ENCODE measurements at places on chromosomes 7 and 10.
A peak's percentile ranks its signal among the peaks of the same experiment; 100 is the strongest.

DNA sequence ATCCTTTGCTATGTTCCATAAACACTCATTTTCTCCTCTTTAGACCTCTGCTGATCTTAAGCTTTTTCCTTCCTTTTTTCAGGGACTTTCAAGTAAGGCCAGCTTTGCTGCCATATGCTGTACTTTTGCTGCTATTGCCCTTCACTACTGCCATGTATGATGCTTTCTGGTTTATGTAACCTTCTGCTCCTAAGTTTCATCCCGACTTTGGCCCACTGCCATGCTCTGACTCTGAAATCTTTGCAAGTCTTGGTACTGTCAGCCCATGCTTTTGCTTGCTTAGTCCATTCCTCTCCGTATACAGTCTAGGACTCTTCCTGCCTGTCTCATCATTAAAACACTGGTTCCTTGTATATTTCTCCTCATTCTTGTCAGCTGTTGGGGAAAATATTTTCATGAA is 152.4 kb downstream of the RNF133 start:
- no peak for DNase-seq

DNA sequence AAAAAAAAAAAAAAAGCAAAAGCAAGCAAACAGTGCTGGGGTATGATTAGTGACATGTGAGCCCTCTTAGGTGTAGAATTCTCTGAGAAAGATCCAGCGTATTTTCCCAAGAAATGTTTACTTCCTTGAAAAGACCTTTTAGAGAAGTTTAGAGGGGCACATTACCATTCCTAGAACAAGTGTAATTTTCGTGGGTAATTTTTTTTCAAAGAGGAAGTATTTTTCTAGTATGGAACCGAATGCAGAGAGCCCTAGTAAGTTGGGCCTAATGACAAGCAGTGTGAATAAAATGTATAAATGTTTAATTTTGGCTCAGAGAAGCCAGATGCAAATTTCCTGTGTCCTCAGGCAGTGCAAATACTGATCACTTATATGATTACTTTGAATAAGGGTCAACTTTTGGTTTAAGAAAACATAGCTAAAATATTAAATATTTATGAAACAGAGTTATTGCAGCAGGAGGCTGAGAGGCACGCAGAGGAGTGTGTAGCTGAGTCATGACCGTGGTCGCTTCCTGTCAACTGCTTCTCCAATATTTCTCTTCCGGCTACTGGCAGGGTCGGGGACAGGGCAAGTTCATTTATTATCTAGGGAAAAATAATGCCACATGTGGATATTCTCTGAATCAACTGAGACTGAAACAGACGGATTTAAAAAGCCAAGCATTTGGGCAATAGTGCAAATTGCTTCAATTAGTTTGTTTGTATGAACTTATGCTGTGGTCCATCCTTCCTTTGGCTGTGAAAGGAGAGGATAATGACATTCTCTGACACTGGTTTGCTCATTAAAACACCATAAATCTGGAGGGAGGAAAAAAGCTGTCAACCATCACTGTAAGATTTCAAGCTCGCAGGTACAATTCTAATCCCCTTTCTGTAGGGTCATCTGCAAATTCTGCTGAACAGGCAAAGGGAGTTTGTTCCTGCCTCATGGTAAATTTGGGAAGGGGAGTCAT is 495.2 kb downstream of the GLRX3 start:
- DNase-seq, result no peak

DNA sequence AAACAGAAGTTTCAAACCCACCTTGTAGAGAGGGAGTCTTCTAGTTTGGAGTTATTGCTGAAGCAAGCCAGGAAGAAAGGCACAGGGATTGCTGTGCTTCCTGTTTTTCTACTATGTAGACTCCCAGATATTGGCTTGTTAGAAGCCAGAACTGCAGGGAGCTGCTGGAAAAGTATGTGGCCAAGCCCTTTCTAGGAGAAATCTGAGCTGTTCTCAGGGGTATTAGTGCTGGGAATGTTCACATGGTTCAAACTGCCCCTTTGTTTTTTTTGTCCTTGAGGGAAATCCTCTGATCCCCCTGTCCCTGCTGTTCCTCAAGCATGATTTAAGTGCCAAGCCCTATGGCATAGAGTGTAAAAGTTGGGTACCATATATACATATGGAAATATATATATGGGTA is 184.0 kb downstream of the CCDC7 start:
- no peak for DNase-seq

GRCh38 chr10:75542084-75542483 is 110.7 kb downstream of the LRMDA start:
- no peak for DNase-seq

- DNase-seq, result no peak
Measured at GRCh38 chr7:29019387-29019786, 61.3 kb upstream of the TRIL start.

DNA sequence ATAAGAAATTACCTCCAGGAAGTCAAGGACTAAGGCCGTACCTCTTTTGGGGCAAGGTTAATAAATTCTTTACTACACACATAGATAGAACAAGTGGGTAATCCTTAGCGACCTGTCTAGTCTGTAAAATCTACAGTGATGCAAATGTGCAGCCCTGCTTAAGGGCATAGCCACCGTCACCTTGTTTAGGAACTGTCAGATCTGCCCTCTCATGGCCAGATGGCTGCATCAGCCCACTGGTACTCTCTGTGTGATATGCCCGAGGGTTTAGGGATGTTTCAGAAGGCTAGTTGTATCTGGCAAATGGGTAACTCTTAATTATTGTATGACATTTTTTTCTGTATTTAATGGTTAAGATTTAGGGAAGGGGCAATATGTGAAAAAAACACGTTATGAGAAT is 74.3 kb downstream of the NRG3 start:
- DNase-seq, result no peak

DNA sequence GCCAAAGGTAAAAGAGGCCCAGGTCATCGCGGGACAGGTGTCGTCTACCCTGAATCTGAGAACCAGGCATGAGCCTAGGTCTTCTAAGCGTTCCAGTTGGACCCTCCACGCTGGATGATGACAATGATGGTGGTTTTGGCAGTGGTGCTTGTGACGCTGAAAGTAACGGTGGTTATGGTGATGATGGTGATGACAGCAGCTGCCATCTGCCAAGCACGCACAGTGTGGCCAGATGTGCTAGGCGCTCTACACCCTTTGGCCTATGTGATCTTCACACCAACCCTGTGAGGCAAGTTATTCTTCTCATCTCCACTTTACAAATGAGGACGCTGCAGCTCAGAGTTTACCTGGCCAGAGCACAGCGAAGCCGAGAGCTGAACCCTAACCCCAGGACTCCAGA is 93.9 kb downstream of the FAM53B start:
- no peak for DNase-seq

DNA sequence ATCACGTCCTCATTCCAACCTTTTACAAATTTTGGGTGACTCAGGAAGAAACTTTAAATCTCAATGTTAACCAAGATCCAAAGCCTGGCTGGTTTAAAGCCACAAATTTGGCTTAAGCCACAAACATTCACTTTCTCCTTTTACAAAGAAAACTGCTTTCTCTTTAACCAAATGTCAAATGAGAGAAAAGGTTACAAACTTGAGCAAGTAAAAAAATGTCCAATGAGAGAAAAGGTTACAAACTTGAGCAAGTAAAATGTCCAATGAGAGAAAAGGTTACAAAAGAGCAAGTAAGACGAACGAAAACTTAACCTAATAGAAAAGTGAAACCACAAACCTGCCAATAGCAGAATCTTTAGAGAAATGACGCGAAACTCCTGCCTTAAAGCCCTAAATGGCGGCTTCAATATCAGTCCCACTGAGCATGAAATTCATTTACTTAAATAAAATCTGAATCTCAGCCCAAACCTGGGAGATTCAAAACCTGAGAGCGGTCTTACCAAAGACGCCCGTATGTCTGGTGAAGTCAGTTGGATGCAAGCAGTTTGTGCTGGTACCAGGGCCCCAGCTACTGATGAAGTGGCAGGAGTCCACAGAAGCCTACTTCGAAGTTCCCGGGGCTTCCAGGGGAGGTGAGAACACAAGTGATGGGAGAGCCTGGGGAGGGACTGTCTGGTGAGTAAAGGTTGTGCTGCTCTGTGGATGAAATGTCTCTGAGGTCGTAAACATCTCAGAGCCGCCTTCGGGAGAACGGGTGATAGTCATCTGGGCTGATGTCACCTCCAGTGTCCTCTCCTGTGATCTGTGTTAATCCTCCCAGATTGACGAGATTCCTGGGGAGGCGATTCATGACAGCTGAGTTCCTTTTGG is 74.6 kb downstream of the PAXIP1 start:
- DNase-seq, result peak; percentile 63

DNA sequence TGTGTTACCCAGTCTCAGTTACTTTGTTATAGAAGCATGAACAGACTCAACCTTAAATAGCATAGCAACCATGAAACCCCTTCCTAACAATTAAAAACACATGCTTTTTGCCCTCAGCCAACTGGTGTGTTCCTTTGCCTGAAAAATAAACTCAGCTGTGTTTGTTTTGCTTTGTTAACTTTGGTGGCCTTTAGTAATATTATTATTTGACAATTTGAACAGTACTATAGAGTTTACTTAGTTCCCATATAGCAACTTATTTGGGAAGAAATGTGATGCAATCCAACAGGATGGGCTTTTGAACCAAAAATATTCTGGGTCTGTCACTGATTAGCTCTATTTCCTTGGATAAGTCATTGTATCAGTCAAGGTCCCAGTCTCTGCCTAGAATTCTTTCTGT is 22.5 kb upstream of the MKLN1 start:
- no peak for DNase-seq

- no peak for DNase-seq
Measured at GRCh38 chr10:121217331-121217730, 366.2 kb downstream of the WDR11 start.

DNA sequence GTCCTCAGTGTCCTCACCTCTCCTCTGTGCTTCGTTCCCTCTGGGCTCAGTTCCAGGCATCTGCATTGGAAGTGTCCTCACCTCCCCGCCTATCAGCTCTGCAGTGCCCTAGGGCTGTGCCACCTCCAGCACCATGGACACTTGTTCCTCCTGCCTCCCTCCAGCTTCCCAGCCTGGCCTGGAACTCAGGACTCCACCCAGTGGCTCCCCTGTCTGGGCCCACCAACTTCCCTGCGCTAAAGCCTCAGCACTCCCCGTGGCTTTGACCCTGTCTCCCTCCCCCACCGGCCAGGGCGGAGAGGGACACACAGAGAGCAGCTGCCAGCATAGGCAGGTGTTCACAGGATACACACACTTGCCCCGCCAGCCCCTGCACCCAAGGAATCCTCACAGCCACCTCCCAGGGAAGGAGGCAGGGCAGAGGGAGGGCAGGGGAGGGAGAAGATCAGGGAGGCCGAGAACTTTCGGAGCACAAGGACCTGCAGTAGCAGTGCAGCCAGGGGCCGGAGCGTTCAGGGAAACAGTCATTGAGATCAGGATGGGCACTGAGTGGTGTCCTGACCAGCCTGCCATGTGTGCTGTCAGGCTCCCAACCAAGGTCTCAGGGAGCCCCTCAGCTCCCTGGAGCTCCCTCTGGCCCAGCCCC is 31.3 kb downstream of the ANXA8 start:
- DNase-seq, result no peak

DNA sequence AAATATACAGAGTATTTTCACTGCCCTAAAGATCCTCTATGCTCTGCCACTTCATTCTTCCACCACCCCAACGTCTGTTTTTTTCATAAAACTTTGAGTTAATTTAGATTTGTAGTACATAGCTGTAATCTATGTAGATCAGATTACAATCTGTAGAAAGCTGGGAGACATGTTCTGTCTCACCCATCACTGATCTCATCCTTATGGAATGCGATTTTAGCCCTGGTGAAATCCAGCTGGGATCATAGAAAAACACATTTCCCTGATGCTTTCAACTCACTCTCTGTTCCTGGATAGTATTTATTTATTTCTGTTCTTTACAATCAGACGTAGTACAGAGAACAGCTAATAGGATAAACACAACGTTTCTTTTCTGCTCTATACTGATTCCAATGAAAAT is 521.0 kb downstream of the KIF20B start:
- DNase-seq, result no peak

DNA sequence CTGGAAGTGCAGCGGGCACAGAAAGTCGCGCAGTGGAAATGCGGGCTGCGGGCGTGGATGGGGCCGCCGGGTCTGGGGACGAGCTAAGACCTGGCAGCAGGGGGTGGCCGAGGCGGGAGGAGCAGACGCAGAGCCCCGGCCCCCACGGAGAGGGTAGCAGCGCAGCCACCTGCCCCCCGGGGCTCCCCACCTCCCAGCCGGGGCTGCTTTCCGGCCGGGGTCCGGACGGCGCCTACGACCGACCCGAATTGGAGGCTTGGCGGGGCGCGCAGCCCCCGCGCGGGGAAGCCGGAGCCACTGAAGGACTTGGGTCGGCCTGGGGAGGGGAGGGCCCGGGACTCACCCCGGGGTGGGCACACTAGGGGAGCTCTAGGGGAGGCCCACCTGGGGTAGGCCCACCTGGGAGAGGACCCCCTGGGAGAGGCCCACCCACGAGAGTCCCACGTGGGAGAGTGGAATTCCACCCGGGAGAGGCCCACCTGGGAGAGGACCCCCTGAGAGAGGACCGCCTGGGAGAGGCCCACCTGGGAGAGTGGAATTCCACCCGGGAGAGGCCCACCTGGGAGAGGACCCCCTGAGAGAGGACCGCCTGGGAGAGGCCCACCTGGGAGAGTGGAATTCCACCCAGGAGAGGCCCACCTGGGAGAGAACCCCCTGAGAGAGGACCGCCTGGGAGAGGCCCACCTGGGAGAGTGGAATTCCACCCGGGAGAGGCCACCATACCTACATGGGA is 854 bp upstream of the CFAP46 start:
- no peak for DNase-seq

- DNase-seq, result no peak
Measured at GRCh38 chr7:16369855-16370254, 51.5 kb downstream of the CRPPA start.

GRCh38 chr7:139580435-139580834 is 57.0 kb downstream of the CLEC2L start:
- DNase-seq, result no peak

GRCh38 chr7:84412161-84412969 is 217.8 kb upstream of the SEMA3A start:
- DNase-seq, result no peak

- no peak for DNase-seq
Measured at GRCh38 chr10:72127571-72127970, 39.2 kb upstream of the SPOCK2 start.

DNA sequence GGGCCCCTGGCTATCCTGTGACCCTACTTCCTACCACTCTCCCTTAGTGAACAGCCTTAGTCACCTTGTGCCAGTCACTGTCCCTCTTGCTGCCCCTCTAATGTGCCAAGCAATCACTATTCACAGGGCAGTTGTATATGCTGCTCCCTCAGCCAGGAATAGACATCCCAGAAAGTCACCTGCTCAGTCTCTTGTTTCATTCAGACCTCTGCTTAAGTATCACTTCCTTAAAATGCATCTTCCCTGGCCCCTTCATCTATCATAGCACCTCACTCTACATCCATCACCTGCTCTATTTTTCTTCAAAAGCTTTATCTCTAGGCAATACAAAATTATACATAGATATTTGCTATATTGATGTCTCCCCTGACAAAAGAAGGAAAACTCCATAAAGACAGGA is 328.4 kb upstream of the NFE2L3 start:
- DNase-seq, result no peak

- no peak for DNase-seq
Measured at GRCh38 chr10:62979921-62980320, 153.2 kb upstream of the NRBF2 start.

Data from NCI-H526 (cell line).